ENCODE measurements at places on chromosomes 2 and 18.

DNA sequence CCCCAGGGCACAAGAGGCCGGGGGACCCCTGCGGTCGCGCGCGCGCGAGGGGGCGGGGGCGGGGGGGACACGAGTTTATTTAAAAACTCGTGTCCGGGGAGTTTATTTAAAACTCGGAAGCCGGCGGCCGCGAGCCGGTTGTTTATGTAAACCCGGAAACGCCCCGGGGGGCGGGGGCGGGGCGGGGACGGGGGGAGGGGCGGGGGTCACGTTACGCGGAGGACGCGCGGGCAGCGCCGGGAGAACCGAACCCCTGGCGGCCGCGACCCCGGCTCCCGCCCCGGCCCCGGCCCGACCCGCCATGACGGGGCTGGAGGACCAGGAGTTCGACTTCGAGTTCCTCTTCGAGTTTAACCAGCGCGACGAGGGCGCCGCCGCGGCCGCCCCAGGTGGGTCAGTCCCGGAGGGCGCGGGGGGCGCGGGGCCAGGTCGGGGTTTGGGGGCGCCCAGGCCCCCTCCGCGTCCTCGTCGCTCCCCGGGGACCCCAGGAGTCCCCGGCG is 4.4 kb downstream of the NFATC1 start:
- DNase-seq = no peak

- DNase-seq = no peak
Measured at GRCh38 chr2:227724394-227725039, at the start of gene SCYGR6. Gene SCYGR6 (minus strand): TSS chr2:227724757. CDS start chr2:227724757, 0 bp downstream.

GRCh38 chr2:116953-117352 is 70.6 kb upstream of the FAM110C start:
- no peak for DNase-seq

DNA sequence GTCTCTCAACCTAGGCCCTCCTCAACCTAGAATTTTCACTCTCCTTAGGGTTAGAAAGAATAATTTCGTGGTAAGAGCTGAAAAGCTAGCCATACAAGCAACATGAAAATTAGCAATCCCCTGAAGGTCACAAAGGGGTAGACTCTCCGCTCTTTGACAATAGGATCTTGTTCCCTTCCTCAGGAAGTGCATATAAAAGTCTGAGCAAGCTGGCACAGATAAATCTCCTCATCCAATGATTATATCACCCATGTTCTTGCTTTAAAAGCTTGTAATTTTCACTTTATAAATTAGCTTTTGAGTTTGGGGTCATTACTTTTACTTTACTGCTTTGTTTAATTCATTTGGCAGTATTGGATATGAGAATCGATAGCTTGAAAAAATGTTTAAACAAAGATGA is 852.3 kb upstream of the CRIM1 start:
- DNase-seq = no peak

DNA sequence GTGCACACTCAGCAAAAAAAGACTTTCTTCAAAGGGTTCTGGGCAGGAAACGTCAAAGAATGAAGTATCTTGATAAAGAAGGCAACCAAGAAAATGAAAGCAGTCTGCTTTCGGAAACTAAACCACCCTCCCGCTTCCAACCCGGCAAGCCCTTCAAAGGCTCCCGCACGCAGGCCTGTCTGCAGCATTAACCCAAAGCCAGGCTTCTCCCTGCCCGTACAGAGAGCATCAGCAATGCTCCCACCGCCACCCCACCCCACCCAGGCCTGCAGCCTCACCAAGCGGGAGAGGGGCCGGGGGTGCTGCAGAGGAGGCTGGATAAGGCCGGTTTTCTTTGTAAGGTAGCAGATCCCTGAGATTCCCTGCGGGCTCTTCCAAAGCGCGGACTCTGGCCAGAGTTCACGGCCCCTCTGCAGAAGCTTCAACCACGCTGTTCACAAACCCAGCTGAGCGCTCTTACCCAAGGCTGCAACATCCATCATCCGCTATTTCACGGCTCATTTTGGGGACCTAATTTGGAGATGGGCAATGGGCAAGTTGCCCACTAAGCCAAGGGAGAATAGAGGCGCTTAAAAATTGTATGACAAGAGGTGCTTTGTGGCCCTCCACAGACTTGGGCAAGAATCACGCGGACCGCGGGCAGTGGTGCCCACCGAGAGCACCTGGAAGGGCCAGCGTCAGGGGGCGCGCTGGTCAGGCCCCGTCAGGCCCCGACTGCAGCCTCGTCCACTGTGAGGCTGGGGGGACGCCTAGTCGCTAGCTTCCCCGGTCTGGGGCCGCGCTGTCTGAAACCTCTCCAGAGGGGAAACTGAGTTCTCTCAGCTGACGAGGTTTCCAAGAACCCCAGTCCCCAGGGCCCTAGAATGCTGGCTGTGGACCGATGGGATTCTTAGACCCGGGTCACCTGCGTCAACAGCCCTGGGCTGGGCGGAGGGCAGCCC is 225.4 kb upstream of the ID2 start:
- no peak for DNase-seq

DNA sequence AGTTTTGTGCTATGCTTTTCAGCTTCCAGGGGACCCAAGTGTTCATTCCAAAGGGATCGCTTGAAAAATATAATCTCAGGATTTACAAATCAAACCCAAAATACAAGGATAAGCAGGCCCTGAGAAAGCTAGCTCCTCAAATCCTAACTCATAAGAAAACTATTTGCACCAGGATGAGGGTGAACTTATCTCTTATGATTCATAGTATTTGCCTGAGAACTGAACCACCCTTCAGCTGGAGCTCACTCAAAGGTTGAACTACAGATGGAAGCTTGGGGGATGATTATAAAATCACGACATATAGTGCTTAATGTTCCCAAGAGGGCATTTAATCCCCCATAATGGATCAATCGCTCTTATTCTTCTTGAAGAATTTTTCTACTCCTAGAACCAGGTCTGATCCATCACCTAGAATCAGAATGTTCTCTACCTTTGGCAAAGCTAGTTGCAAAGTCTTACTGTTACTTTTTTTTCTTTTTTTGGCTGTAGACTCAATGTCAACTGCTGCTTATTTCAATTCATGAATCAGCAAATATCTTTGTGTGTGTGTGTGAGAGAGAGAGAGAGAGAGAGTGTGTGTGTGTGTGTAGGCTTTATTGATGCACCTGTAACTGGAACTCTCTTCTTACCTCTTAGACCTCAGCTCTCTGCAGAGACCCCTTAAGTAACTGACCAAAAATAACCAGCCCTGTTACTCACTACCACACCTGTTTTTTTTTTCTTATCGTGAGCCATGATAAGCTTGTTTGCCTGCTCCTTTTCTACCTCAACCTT is 44.8 kb downstream of the ARL4C start:
- DNase-seq = no peak

DNA sequence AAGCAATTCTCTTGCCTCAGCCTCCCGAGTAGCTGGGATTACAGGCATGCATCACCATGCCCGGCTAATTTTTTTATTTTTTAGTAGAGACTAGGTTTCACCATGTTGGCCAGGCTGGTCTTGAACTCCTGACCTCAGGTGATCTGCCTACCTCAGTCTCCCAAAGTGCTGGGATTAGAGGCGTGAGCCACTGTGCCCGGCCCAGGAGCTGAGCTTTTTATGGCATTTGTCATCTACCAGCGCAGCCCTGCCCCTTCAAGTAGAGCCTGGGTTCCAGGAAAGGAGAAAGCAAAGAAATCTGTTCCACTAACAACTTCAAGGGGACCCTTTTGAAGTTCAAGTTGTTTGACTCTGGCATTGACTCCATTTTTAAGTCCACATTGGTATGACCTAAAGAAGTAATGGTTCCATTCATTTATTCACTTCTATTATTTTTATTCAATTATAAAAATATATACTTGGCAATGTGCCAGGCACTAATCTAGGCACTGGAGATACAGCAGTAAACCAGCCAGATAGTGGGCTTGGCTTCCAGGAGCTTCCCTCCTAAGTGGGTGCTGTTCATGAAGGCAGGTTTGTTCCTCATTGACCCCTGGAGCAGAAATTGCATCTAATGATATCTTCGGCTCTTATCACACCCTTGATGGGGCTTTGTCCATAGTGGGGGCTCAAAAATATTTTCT is 8.0 kb upstream of the SFTPB start:
- no peak for DNase-seq

GRCh38 chr2:102603904-102604303 is 15.4 kb upstream of the SLC9A2 start:
- no peak for DNase-seq

GRCh38 chr2:100621371-100621951 is 58.7 kb downstream of the PDCL3 start:
- no peak for DNase-seq

GRCh38 chr2:74708883-74709282 is 54.8 kb downstream of the SEMA4F start:
- DNase-seq = no peak

DNA sequence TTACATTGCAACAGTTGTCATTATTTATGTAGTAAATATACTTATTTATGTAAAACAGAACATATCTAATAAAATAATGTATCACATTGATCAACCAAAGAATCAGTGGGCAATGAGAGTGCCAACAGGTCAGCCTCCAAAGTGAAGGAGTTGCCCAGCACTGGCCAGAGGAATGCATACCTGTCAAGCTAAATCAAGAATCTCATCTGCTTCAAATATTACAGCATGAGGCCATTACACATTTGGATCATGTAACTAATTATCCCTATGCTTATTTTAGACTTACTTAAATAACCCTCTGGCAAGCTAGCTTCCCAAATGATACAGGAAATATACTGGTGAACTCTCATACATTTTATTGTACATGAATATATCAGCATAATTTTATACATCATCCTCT is 1211.7 kb upstream of the ACVR2A start:
- no peak for DNase-seq

DNA sequence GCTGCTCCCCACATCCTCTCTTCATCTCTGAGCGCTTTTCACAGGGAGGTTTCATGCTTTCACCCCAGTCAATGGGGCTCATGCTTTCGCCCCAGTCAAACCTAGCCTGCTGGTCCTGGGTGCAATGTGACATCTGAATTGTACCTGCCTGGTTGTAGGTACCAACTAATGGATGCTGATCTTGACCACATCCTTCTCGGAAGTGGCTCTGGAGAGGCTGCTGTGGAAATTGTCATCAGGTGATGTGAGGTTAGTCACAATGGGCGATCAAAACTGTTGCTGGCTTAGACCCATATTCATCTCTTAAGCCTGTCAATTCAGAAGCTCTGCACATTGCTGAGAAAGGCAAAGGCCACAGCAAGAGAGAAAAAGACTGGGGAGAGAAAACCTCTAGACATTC is 32.7 kb upstream of the ALKAL2 start:
- DNase-seq = no peak

- no peak for DNase-seq
Measured at GRCh38 chr2:218908721-218909619, 28.3 kb downstream of the WNT10A start.

GRCh38 chr18:2717407-2717806 is 61.9 kb downstream of the SMCHD1 start:
- DNase-seq = no peak

DNA sequence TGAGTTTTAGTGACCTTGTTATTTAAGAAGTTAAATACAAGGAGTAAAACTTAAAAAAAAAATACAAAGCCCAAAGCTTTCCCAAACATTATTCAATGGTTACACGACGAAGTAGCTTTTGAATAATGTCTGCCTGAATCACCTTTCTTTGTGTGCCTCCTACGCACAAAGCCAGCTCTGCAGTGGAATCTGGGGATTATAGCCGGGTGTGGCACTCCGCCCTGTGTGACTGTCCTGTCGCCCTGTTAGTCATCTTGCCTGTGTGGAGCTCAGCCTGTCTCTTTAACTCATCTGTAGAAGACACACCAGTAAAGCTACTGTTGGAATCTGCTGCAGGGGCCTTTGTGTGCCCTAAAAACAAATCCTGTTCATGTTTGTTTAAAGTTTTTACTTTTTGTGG is 79.4 kb upstream of the TCF7L1 start:
- no peak for DNase-seq

- DNase-seq = no peak
Measured at GRCh38 chr2:241906826-241907570, 37.5 kb downstream of the RTP5 start.

DNA sequence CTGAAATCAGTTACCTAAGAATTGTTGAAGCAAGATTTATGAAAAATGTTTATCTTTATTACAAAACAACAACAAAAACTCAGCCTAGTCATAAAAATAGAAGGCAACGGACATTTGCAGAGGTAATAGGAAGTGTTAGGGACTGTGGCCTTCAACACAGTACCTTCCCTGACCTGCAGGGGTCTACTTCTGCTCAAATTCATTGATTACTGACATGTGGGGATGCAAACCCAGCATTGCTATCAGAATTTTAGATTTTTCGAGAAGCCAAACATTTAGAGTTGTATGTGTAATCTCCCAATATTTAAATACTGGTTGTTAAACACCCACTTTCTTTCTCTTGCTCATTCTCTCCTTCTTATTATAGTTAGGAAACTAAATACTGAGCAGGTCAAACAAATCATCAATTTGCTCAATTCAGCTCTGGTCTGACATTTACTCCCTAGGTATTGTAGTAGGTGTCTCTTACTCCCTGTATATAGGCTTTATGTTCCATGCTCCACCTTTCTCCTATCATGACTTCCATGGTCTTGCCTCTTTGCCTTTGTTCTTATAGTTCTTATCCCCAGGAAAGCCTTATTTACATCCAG is 198.5 kb downstream of the UBE2E3 start:
- no peak for DNase-seq

GRCh38 chr2:134120406-134120732 is 133.5 kb upstream of the MGAT5 start:
- no peak for DNase-seq

DNA sequence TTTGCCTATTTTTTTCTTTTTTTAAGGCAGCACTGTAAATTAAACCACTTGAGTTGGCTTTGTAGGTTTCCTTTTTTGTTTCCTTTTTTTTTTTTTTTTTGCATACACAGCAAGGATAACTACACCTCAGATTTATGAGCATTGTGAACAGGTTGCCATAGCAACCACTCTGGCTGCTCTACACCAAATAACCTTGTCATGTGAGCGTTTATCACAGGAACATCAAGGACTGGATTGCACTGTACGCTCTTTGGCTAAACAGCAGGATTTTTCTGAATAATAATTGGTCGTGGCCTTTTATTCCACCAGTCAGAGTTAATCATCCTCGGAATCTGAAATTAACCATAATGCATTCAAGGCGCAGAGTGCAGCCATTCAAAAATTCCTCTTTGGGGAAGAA is 199.1 kb upstream of the SLC14A2 start:
- DNase-seq = no peak

- DNase-seq = no peak
Measured at GRCh38 chr2:191942090-191942738, 95.3 kb upstream of the CAVIN2 start.

DNA sequence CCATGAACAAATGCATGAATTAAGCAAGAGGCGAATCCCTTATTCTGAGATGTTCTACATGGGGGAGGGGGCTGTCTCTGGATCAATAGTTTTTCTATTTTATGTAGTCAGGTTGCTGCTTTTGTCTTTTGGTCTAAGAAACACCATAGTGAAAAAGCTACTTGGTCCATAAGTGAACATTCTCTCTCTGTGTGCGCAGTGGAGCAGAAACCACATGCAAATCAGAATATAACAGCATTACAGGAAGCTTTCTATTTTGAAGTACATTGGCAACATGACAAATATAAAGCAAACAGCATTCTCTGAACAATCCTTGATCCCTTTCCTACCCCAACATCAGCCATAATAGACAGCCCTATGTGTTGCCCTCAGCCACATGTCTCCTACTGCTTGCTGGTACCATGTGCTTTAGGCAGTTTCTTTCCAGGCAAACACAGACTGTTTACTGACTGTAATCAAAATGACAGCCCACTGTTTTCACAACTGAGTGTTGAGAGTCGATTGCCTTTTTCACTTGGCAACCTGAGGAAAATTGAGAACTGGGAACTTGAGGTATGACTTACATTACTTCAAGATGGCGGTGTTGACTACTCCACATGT is 10.6 kb downstream of the SCN3A start:
- DNase-seq = no peak

All from cortex of kidney (tissue), 1 donor.